CD4-positive, alpha-beta T cell treated with Interferon gamma for 1 hour (primary cell): ENCODE measurements at places on chromosomes 6 and 20.

- no peak for DNase-seq
Observed at GRCh38 chr20:47187450-47188195, 168.9 kb downstream of the ZMYND8 start.

- no peak for DNase-seq
Observed at GRCh38 chr6:37845930-37846329, 26.4 kb downstream of the ZFAND3 start.

GRCh38 chr6:140824595-140824994 is 1308.1 kb upstream of the GJE1 start:
- DNase-seq = no peak

GRCh38 chr6:13433709-13434121 is 53.7 kb downstream of the GFOD1 start:
- no peak for DNase-seq

GRCh38 chr6:4271761-4272470 is 136.5 kb upstream of the ECI2 start:
- DNase-seq = no peak

- DNase-seq = no peak
Observed at GRCh38 chr6:89708316-89708715, 69.8 kb upstream of the LYRM2 start.

GRCh38 chr6:146883640-146884531 is 285.1 kb downstream of the ADGB start:
- no peak for DNase-seq

DNA sequence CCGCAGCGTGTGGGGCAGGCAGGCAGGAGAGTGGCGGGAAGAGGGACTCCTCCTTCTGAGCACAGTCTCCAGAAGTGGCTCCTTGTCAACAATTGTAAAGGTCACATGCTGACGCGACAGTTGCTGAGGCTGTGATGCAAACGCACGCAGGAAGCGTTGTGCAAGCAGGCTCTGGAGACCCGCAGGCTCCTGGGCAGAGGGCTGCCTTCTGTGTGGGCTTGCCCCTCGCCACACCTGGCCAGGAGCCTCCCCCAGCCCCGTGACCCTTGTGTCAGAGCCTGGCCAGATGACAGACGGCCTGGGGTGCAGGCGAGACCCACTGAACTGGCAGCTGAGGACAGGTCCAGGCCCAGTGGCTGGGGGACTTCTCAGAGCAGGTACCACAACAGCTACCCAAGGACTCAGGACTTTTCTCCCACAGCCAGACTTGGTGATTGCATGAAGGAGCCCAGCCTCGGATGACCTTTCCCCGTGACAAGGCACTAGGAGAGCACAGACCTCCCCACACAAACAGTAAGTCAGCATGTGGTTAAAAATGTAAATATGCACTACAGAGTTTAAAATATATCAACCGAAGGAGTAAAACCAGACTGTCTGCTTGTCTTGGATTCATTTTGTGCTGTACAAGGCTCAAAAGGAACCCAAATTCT is 222.1 kb upstream of the RREB1 start:
- peak; percentile 73 for DNase-seq
